Brain (organoid and tissue), 16 donors: ENCODE measurements at places on chromosomes 3 and 15.
A peak's percentile ranks its signal among the peaks of the same experiment; 100 is the strongest.

DNA sequence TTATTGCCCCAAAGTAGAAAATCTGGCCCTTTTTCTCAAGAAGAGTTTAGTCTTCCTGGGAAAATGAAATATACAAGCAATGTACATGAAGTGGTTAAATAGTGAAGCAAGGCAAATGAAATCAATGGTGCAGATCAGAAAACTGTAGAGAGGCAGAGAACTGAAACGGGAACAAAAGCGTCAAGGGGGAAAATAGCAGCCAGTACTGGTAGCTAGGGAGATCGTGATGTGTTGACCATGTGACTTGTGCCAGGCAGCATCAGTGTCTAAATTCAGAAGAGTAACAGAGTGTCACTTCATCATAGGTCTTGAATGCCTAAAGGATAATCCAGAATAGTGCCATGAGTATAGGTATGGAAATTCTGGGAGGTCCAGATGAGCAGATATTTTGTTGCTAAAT, 163.1 kb downstream of the CHL1 start:
- DNase-seq: no peak

DNA sequence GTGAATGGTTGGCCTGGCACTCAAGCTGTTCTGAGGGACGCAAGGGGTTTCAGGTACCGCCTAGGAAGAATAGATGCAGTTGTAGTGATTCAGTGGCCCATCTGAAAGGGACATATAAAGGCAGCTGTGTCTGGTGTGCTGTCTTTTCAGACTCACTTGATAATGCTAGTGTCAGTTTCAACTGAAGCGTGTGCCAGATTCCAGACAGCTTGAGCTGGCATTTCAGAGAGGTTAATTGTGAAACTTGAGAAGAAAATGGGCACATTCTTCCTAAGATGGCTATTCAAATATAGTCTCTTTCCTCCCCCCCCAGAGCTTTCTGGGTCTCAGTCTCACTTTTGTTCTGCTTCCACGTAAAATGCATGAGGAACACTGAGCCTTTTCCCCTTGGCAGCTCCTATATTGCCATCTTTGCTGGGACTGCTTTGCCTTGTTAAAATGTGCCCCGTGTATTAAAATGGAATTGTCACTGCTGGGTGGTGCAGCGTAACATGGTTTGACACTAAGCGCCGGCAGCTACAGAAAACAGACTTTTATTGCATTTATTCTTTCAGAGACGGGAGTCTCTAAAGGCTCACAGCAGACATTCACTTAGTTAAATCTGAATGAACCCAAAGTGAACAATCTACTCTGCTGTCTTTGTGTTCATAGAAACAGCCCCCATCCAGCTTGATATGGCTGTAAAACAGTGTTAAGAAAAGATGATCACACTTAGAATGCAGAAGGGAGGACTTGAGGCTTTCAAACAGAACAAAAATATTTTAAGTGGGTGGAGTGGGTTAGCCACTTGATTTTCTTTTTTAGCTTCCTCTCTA, 478.7 kb downstream of the RBMS3 start:
- peak; percentile 68 for DNase-seq

- no peak for DNase-seq
Measured at GRCh38 chr3:183144363-183144762, 18.2 kb downstream of the LAMP3 start.

DNA sequence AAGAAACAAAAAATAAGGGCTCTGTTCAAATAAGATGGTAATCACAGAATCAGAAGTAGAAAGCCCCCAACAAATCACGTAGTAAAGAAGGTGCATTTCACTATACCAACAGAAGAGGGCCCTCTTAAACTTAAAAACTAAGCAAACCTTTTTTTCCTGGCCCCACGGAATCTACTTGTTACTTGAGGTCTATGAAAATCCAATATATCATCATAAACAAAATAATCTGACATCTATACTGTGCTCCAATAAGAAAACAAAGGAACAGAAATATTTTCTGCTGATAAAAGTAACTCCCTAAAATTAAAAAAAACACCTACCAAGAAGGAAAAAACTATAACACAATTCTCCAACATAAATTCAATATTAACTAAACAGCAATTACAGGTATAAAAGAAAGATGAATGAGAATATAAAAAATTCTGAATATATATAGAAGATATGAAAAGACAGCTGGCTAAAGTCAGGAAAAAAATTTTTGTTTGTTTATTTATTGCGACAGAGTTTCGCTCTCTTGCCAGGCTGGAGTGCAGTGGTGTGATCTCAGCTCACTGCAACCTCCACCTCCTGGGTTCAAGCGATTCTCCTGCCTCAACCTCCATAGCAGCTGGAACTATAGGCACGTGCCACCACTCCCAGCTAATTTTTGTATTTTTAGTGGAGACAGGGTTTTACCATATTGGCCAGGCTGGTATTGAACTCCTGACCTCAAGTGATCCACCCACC, 81.8 kb downstream of the CLASP2 start:
- peak; percentile 72 for DNase-seq

- DNase-seq: peak; percentile 8
Measured at GRCh38 chr3:104291878-104292277, 1074.8 kb upstream of the ALCAM start.
